ENCODE measurements at places on chromosomes 6 and 20.

DNA sequence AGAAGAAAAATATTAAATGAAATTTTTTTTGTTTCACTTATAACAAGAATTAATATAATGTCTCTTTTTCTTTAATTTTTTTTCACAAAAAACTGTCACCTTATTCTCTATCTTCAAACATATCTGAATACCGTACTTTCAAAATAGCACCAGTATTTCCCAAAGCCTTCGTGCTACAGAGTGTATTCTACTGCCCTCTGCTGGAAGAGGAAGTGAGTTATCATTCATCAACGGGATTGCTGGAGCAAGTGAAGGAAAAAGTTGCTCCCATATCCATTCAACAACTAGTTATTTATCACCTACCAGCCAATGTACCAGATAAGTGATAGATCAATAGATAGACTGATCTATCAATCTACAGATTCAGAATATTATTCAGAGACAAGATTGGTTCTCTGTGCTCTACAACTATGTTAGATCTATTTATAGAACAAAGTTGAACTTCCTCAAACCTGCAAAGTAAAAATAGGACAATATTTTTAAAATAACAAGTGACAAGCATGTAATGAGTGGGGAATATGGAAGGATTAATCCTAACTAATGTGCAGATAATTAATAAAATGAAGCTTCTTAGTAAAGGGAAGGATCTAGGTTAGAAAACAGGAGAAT is 26.7 kb upstream of the TFAP2B start:
- peak; percentile 28 for DNase-seq

DNA sequence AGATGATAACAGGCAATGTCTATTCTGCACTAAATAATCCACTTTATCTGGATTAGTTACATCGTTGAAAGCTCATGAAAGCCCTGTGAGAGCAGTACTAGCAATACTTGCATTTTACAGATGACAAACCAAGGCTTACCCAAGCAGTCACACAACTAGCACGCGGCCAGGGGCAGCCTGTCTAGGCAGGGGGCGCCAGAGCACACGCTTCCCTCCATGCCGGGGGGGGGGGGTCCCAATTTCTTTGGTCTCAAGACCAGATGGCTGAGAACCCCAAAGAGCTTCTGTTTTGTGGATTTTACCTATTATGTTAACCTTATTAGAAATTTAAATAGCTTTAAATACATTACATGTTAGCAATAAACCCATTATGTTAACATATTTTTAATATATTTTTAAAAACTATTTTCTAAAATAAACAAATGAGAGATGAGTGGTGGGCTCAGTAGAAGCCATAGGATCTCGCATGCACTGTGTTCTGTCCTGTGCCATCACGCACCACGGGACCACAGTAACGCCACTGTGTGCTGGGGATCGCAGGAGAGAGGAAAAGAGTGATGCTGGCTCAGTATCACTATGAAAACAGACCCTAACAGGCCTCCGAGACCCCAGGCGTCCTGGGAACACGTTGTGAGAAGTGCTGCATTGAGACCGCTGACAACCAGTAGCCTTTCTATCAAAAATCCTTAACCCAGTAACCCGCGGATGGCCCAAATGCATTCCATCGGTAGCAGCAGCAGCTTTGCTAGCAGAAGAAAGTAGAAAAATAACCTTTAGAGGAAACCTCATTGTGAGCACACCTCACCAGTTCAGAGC is 5.3 kb upstream of the PRR18 start:
- DNase-seq, result peak; percentile 13

DNA sequence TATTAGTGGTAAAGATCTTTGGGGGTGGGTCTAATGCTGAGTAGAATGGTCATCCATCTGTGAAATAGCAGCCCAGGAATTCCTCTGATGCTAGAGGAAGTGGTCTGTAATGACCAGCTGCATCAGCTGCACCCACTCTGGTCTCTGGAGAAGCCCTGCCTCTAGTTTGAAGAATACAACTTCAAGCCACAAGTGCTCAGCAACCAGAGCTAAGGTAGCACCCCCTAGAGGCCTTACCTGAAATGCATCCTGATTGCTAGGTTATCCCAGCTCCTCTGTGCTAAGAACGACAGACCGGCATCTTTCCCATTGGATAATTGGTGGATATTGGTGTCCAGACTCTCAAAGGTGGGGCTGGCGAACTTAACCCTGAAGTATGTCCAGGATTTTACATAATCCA is 58.2 kb downstream of the DNAH8 start:
- DNase-seq, result peak; percentile 2

- no peak for DNase-seq
Observed at GRCh38 chr6:28303570-28303969, 22.2 kb downstream of the PGBD1 start.

- no peak for DNase-seq
Observed at GRCh38 chr6:129673748-129674147, 36.2 kb downstream of the ARHGAP18 start.

DNA sequence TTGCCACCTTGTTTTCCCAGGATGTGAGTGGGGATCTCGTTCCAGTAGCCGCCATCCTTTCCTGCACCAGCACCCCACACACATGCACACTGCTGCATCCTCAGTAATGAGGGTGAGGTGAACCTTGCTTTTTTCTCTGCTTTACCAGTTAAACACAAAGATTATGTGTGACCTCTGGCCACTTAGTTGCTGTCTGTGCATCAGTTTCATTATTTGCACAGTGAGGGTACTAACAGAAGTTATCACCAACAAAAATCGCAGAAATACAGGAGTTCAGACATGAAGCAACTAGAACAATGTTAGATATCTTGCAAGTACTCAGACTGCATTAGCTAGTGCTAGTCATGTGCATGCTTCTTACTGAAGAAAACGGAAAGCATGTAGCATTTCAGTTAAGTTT is 17.4 kb upstream of the DACT2 start:
- no peak for DNase-seq

DNA sequence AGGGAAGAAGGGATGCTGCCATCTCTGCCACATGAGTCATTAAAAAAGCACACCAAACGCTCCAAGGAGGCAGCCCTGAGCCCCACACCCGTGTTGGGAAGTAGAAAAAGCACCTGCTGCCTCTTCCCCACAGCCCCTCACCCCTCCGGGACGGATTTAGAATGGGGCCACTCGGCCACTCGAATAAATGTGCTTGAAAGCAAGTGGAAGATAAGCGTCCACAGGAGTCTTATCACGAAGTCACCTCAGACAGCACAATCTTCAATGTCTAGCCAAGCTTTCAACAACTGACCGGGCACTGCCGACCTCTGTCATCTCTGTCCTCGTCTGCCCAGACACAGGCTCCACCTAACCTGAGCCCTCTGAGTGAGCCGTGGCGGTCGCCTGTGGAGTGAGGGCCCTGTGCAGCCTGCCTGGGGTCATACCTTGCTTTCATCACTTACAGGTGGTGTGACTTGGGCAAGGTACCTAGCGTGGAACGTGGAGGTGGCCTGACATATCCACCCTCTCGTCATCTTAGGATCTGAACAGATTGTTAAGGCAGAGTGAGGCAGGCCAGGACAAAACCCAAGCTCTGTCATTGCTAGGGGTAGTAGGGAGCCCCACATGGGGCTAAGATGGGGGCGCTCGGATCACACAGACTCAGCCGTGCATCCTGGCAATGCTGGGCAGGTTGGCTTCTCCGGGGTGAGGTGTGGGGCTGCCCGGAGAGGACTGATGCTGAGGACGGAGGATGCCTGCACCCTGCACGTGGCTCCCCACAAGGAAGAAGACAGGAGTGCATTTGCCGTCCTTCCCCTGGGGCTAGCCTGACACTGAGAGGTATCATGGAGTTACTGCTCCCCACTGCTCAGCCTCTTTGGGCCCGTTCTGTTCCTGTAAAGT is 34.8 kb downstream of the PSMG4 start:
- no peak for DNase-seq

GRCh38 chr6:113635222-113635986 is 221.7 kb upstream of the MARCKS start:
- no peak for DNase-seq

- no peak for DNase-seq
Observed at GRCh38 chr6:49645139-49645538, 8.5 kb upstream of the RHAG start.

GRCh38 chr20:10093087-10093591 is 58.4 kb downstream of the ANKEF1 start:
- DNase-seq, result no peak

DNA sequence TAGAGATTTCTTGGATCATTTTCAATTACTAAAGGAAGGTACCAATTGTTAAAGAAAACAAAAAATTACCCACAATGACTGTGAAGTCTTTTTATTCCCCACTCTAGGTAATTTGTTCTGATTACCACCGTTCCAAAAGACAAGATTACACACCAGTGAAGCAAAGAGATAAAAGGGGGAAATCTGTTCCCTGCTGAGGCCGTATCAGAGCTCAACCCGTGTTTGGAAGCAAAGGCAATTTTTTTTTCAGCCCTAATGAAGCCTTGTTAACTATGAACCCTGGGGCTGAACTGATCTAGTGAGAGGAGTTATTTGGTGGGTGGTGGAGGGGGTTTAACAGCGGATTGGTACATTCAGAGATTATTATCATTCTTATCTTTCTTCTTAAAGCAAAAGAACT is 128.5 kb downstream of the ALDH8A1 start:
- no peak for DNase-seq

DNA sequence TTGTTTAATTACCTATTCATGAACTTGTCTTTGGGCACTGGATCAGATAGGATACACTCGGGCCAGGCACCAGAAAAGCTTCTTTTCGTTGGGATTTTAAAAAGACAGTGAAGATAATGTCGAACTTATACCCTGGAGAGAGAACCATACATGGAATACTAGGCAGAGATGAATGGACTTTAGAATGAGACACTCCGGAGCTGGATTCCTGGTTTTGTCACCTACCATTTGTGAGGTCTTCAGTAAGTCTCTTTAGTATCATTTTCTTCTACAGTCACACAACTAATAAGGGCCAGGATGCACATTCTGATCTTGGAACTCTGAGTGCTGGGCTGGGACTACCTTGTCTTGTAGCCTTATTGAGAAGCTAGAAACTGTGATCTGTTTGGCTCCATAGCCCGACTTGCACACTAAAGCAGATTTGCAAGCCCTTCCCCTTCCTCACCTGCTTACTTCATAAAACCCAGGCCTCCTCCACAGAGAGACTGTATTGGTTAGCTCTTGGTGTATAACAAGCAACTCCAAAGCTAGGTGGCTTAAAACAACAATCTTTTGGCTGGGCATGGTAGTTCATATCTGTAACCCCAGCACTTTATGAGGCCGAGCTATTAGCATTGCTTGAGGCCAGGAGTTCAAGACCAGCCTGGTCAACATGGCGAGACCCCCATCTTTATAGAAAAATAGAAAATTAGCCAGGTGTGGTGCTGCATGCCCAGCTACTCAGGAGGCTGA is 7.4 kb upstream of the IFT52 start:
- no peak for DNase-seq

- no peak for DNase-seq
Observed at GRCh38 chr6:68651011-68651985, 16.2 kb downstream of the ADGRB3 start.
